ENCODE measurements at places on chromosomes 1 and 21.

DNA sequence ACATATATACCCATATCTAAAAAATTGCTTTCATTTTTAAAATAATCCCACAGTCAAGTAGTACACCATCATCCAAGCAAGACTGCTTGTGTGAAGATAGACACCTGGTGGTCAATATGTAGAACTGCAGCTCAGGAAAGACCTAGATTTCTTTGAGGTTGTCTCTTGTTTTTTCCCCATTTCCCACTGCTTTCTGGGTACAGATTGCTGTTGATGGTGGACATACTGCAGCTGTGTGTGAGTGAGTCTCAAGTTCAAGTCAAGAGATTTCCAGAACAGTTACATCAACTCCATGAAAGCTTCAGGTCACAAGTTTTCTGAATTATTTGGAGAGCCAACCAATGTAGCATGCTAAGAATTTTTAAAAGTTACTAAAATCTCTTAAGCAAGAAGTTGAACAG is 306.4 kb downstream of the DUSP10 start:
- DNase-seq: no peak

- no peak for DNase-seq
These were observed 309 bp downstream of the NSL1 start for GRCh38 chr1:212791261-212791675.

GRCh38 chr1:29823561-29823960 is 587.2 kb downstream of the PTPRU start:
- DNase-seq: no peak

DNA sequence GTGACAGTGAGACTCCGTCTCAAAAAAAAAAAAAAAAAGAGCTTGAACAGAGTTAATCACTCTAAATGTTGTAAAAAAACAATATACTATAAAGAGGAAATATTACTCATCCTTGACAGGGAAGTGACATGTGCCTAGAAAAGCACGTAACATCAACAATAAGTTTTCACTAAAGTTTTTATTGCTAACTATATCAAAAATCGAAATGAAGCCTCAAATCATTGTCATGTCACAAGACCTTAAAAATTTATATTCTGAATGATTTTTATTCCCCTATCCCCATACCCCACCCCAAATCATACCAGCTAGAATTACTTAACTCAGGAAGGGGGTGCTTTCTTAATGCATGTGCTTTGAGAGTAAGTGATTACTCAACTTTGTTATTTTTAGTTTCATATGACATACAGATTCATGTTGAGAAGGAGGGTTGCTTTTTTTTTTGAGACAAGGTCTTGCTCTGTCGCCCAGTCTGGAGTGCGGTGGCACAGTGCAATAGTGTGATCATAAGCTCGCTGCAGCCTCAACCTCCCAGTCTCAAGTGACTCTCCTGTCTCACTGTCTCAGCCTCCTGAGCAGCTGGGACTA is 53.6 kb upstream of the MUTYH start:
- DNase-seq: no peak

DNA sequence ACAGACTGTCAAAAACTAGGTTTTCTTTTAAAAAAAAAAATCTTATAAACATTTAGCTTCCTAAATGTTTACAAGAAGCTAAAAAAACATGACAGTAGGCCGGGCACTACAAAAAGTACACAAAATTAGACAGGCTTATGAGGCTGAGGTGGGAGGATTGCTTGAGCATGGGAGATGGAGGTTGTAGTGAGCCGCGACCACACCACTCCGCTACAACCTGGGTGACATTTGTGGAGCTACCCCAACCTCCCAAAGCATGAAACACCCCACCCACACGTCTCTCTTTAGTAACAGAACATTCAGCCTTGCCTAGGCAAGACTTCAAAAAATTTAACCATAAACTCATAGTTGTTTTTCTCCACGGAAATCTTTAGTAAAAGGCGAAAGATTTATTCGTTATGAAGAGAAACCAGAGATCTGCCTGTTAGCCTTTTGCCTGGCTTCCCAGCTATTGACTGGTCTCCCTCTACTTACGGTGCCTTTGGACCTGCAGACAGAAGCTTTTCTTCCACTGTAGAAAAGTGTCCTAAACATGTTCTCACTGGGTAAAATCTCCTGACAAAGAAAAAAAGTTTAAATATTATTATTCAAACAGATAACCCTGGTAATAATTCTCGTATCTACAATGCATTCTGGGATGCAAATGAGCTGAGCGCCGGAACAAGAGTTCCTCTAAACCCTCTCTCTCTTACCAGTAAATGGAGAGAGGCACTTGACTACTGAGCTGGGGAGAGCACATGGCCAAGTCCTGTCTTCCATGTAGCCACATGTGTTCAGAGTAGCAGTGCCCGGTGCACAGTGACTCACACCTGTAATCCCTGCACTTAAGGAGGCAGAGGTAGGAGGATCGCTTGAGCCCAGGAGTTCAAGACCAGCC is 9.2 kb downstream of the RNU5D-1 start:
- DNase-seq: no peak

DNA sequence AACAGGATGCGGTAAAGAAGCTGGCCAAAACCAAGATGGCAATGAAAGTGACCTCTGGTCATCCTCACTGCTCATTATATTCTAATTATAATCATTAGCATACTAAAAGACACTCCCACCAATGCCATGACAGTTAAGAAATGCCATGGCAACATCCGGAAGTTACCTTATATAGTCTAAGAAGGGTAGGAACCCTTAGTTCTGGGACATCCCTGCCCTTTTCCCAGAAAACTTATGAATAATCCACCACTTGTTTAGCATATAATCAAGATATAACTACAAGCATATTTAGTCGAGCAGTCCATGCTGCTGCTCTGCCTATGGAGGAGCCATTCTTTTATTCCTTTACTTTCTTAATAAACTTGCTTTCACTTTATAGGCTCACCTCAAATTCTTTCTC is 79.8 kb downstream of the DDX20 start:
- no peak for DNase-seq

- no peak for DNase-seq
These were observed 2.1 kb upstream of the FCRLB start for GRCh38 chr1:161719325-161719611.

GRCh38 chr1:40732756-40733301 is 41.3 kb downstream of the NFYC start:
- no peak for DNase-seq

- no peak for DNase-seq
These were observed 1.4 kb upstream of the ARHGEF2 start for GRCh38 chr1:155979597-155980343.

GRCh38 chr1:185727726-185728125 is 6.5 kb upstream of the HMCN1 start:
- no peak for DNase-seq

GRCh38 chr1:164638492-164639202 is 79.7 kb downstream of the PBX1 start:
- no peak for DNase-seq

- DNase-seq: no peak
These were observed 19.7 kb downstream of the PBX1 start for GRCh38 chr1:164578479-164579200.

GRCh38 chr1:206931709-206932108 is 10.0 kb upstream of the FCMR start:
- DNase-seq: no peak

DNA sequence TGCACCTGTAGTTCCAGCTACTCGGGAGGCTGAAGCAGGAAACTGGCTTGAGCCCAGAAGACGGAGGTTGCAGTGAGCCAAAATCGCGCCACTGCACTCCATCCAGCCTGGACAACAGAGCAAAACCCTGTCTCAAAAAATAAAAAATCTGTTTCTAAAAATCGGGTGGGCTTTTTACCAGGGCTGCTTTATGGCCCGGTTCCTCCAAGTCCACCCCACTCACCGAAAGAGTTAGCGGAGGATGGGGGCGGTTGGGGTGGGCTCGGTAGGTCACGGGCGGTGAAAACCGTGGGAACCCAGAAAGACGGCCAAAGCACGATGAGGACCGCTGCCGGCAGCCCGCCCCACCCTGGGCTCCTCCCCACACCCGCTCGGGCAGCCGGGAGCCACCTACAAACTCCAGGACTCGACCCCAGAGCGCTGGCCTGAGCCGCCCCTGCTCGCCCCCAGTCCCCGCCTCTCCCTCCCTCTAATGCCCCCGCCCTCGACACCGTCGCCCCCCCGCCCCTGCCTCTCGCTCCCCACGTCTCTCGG is 846 bp upstream of the PER3 start:
- DNase-seq: no peak

DNA sequence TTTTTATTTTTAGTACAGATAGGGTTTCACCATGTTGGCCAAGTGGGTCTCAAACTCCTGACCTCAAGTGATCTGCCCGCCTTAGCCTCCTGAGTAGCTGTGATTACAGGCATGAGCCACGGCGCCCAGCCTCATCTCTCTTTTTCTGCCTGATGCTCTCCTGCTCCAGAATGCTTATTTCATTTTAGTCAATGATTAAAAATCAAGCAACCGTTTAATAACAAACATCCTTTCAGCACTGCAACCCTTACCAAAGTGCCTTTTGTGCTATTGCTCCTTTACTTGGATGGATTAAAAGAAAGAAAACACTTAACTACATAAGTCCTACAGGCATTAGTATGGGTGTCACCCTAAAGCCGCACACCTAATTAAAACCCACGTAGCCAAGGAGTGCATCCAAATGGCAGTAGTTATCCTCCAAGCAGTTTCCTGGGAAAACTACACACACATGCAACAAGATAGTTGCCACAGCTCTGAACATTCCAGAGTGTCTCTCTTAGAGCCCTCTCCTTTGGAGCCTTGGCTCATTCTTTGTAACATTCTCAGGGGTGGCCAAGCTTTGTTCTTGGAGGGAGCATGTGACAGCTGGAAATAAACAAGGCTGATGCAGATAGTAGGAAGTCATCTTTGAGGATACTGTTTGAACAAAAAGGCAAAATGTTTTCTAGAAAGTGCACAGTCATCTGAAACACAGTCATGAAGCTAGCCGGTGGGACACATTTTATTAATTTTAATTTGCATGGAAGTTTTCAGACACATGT is 51.2 kb downstream of the KCNJ15 start:
- no peak for DNase-seq

- DNase-seq: no peak
These were observed 130.2 kb downstream of the CHRM3 start for GRCh38 chr1:239516579-239516978.

DNA sequence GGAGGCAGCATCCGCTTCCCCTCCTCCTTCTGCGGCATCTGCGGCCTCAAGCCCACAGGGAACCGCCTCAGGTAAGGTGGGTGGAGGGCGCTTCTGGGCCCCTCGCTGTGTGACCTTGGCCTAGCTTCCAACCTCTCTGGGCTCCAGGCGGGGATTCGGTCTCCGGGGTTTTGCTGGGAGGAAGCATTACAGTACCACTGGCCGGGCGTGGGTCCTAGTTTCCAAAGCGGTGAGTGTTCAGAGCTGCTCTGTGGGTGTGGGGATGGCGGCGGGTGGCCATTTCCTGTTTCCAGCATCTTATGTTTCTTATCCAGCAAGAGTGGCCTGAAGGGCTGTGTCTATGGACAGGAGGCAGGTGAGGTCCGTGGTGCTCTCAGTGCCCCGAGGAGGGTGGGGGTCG is 11.6 kb downstream of the FAAH start:
- no peak for DNase-seq

- DNase-seq: no peak
These were observed 133.1 kb downstream of the AJAP1 start for GRCh38 chr1:4787551-4787950.

DNA sequence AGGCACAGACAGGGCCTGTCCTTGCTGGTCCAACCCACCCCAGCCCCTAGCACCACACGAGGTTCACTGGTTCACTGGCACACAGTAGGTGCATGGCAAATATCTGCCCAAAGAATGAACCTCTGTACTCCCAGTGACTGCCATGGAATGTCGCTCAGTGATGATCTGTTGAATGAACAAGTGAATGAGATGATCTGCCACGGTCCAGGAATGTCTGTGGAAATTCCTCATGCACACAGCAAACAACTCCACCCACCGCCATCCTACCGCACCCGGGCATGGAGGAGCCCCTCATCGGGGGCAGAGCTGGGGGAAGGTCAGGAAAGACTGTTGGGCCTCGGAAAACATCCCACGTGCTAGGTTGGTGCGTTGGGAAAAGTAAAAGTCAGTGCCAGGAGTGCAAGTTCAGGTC is 1.7 kb downstream of the HSPG2 start:
- DNase-seq: no peak

DNA sequence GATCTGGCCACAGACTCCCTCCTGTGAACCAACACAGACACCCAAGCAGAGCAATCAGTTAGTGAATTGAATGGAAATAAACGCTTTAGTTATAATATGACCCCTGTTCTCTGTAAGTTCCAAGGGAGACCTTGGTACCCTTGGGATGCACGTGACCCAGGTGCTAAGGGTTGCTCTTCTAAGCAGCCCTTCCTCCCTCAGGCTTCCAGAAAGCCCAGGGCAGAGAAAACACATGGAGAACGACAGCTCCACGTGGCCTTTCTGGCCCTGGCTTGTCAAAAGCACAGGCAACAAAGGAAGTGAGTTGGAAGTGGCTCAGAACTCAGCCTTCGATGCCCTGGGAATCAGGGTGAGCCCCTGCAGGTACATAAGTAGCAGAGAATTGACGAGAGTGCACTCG is 57.4 kb downstream of the LACTBL1 start:
- no peak for DNase-seq

GRCh38 chr1:117685936-117686806 is 80.3 kb downstream of the TENT5C start:
- no peak for DNase-seq

DNA sequence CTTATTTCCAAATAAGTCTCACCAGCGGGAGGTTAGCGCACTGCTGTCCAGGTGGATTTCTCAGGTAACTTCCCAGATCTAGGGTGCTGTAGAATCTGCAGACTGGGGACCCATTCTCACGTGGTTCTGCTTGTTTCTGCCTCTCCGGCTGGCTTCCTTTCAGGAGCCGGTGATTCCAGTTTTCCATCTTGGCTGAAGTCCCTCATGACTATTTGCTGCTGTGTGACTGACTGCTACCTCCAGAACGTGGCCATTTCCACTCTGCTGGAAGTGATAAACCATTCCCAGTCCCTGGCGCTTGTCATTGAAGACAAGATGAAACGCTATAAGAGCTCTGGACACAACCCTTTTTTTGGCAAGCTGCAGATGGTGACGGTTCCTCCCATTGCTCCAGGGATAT is 76.0 kb downstream of the DOP1B start:
- DNase-seq: no peak

- no peak for DNase-seq
These were observed 17.9 kb upstream of the CSF1 start for GRCh38 chr1:109892561-109893368.

DNA sequence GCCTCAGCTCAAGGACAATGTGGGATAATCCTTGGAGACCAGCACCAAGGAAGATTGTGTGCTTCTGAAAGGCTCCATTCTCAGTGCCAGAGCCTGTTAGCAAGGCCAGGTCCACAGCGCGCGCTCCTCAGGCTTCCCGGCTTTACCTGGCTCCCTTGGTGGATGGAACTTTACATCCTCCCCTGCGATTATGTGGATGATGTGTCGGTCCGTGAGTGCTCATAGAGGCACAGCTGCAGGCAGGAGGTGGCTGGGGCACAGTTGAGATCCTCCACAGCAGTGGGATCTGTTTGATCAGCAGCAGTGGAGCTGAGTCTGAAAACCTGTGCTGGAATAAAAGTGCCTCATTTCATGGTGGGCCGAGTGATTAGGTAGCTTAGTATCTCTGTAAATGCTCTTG is 62.7 kb downstream of the PRDM2 start:
- DNase-seq: no peak
